ENCODE measurements at places on chromosomes 4 and X.

- DNase-seq: no peak
These were observed 263.1 kb downstream of the PTTG2 start for GRCh38 chr4:38223306-38223705.

DNA sequence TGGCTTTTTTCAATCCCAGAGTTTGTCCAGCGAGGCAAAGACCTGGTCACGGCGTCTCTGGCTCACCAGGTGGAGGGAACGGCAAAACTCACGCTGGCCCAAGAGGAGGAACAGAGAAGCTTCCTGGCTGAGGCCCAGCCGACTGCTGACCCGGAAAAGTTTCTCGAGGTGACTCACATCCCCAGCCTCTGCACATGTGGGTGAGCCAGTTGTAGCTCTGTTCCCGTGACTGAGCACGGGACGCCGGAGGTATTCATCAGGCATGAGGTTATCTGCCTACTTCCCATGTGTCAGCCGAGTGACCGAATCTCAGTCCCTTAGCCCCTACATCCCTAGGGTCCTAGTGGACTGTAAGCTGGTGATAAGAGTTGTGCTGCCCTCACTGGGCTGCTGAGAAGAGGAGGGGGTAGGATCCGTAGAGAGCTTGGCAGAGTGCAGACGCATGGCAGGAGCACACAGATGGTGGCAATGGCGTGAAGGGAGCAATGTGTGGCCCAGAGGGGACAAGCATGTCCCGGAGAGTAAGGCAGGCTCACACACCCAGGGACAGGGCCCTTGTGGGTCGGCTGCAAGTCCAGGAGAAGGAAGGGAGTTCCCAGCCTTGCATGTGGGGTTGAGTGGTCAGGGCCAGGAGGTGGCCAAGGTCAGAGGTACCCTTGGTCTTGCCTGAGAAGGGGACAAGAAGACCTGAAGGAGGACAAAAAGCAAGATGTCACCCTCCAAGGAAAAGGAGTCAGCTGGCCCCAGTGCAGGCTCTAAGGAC lies 42.9 kb downstream of the EVC start:
- DNase-seq: no peak

GRCh38 chr4:53804719-53805118 lies 213.4 kb upstream of the LNX1 start:
- DNase-seq: no peak

- DNase-seq: no peak
These were observed 1.9 kb upstream of the EIF1AX start for GRCh38 chrX:20143561-20143960.

GRCh38 chr4:73816814-73817213 lies 19.7 kb upstream of the CXCL6 start:
- DNase-seq: no peak

DNA sequence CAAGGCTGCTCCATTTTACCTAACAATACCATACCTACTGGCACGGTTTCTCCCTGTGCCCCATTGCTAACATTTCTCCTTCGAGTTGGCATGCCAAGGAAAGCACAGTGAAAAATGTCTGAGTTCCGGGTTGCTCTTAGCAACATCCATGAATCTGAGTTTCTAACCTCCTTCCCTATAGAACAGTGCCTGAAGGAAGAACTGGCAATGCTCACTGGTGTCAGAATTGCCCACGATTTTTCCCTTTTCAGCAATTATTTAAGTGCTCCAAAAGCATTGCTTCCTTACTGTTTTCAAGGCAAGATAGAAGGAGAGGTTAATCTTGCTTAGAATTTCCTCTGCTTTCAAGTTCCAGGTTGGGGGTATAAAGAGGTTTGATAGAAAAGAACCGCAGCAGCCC lies 75.1 kb downstream of the SORBS2 start:
- no peak for DNase-seq

DNA sequence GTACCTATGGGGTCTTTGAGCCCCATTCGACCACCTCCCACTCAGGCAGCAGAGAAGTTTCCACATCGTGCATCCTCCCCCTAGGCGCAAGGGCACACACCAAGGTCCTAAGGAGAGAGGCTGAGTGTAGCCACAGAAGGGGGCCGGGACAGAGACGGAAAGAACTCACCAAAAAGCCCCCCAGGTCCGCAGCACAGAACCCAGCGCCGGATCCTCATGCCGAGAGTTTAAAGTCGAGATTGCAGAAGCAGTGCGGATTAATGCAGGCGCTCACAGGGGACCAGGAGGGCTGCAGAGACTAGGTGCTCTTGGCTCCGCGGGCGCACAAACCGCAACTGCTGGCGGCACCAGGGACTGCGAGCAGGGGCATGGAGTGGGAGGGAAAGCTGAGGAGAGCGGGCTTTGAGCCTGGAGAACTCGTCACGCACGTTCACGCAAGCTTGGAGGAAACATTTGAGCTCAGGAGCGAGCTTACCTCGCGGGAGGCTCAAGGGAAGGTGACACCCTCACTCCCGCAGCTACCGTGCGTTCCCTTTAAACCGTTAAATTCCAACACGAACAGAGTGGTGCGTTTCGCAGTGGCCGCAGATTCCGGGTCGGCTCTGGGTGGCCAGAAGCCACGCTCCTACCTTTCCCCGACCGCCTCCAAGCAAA lies 8.5 kb downstream of the NKX3-2 start:
- DNase-seq: no peak

DNA sequence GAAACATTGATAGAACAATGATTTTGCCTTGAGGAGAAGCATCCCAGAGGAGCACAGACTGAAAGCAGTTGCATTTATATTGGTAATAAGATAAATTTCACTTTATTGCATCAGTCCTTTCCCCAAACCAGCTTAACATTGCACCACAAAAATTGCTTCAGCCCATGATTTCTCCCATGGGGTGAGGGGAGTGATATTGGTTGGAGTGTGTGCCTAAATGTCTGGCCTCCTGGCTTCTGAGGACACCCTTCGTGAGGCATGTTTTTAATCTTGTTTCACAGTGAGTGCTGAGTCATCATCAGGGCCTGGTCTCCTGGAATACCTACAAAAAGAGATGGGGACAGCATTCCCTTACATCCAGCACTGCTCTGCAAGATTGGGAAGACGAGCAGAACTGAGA lies 487.9 kb downstream of the C4orf33 start:
- DNase-seq: no peak

DNA sequence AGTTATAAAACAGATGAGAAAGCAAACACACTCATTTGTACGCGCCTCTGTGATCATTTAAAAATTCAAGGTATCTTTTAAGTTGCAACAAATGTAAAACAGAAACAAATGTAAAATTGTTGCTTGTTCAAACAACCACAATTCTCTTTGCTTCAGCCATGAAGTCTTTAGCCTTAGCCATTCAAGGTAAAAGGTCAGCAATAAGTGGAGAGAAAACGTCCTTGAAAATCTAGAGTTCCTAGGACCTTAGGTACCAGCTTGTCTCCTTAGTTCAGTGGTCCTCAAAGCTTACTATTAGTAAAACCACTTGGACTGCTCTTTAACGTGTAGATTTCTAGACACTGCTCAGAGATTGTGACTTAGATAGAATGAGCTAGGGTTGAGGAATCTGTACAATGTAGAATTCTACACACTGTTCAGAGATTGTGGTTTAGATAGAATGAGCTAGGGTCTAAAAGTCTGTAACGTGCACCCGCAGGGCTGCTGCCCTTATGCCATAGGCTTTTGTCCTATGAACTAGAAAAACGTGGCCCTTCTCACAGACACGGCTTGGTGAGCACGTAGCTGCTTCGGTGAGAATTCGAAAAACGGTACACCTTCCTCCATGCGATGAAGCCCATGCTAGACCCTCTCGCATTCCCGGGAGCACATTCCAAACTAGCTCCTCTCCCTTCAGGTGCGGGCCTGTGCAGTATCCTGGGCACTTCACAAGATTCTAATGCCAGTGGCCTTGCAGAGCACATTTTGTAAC lies 1.7 kb downstream of the PLAC8 start:
- DNase-seq: no peak

GRCh38 chrX:68894513-68895340 lies 65.9 kb downstream of the EFNB1 start:
- DNase-seq: no peak

DNA sequence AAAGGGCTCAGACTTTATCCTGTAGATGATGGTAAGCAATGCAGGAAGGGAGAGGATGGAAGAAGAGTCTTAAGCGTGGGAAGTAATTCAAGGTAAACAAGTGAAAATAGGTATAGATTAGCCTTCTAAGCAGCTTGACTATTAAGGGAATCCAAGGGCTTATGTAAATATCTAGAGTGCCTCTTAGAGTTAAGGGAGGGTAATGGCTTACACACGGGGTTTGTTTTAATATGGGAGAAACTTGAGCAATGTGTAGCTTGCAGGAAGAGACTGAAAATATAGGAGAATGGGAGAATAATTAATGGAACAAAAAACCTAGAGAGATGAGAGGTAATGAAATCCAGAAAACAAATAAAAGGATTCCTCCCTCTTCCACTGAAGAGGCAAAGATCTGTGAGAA lies 12.8 kb upstream of the SAP30 start:
- no peak for DNase-seq

GRCh38 chr4:340011-340410 lies 2.4 kb downstream of the ZNF141 start:
- no peak for DNase-seq

GRCh38 chr4:165994701-165995100 lies 121.7 kb downstream of the TLL1 start:
- no peak for DNase-seq

DNA sequence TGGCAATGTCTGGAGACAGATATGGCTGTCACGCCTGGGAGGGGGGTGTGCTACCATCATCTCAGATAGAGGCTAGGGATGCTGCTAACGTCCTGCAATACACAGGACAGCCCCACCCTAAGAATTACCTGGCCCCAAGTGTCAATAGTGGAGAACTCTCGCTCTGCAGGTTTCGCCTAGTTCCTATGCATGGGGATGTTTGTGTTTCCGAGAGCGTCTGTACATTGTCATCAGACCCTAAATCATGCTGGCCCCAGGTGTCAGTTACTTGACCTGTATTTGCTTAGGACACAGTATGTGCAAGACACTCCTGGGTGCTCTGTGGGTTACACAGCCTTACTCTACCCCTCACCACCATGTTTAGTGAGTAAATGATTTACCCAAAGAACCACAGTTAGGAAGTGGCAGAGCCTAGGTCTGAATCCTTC lies 90.8 kb downstream of the AFF1 start:
- no peak for DNase-seq

DNA sequence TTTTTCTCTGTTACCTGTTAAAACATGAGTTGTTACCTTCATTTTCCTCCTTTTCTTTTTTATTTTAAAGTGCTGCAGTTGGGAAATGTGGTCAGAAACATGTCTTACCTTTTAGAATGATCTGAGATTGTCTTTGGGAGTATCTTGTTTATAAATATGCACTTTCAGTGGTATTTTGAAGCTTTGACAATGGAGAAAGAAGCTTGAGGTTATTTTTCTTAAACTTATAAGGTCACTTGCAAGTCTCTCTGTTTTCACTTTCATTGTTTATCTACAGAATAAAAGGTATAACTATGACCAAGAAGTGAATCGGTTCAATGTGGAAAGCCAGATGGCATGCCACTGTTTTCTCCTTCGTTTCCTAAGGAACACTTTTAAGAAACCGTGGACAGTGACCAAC lies 167.5 kb upstream of the SLC7A11 start:
- no peak for DNase-seq

GRCh38 chr4:154035341-154035740 lies 246.5 kb upstream of the SFRP2 start:
- DNase-seq: no peak

DNA sequence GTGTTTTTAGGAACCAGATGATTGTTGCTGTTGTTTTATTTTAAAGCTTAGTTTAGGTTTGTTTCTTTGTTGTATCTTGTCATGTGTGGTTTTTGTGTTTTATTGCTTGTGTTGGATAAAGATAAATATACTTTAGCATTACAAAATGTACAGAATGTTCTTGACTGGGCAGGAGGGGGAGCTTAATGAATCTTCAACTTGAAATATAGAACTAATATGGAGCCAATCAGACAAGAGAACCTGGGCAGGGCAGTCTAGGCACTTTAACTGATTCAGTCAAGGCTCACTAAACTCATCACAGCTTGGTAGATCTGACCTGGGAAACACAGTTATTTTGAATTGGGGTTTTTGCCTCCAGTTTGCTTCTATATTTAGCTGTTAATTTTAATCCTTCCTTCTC lies 304.2 kb downstream of the ARHGAP24 start:
- no peak for DNase-seq

GRCh38 chr4:159341522-159341921 lies 238.6 kb downstream of the RAPGEF2 start:
- DNase-seq: no peak

- DNase-seq: no peak
These were observed 19.7 kb upstream of the SCOC start for GRCh38 chr4:140353786-140354185.

DNA sequence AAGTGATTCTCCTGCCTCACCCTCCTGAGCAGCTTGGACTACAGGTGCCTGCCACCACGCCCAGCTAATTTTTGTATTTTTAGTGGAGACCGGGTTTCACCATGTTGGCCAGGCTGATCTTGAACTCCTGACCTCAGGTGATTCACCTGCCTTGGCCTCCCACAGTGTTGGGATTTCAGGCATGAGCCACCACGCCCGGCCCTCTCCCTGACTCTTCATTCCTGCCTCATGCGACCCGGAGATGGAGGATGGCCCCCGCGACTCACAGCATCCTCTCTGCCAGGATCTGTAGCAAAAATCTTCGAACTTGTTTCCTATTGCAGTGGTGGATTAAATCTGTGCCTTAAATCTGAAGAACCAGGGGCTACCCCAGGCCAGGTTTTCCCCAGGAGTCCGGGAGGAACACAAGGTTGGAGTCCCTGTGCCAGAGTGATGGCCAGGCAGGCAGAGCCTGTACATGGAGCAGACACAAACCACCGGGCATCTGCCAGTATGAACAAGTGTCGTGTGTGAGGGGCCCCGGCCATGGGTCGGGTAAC lies 11.5 kb downstream of the CPLX1 start:
- no peak for DNase-seq

DNA sequence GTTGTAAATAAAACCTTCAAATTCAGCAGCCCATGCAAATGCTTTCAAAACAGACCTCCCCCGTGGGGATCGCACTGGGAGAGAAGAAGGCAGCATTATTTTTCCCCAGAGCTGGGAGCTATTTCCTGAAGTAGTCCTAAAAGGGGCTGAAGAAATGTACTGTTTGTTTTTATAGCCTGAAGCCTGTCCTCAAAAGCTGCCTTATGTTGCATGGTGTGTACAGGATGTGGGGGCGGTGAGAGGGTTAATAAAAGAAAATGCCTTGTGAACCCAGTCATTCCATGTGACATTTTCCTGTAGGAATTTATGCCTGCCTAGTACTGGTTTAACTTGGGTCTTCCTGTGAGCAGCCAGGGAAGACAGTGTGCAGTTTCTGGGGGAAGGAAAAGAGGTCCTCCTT lies 144.1 kb downstream of the SOWAHB start:
- no peak for DNase-seq

GRCh38 chrX:130097507-130098209 lies 12.6 kb downstream of the ELF4 start:
- no peak for DNase-seq

DNA sequence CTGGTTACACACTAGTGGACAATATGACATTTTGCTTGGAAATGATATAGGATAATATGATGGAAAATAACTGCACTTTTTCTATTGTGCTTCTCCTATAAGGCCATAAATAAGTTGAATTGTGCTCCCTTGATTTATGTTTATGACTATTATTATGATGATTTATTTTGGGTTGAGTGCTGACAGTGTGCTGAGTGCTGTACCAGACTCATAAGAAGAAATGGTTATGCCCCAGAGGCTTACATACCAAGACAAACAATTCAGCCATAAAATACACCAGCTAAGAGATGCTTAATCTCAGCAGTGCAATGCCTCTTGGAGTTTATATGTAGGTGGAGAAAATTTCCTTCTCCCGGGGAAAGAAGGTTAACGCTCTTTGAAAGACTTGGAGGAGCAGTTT lies 199.8 kb upstream of the NOCT start:
- no peak for DNase-seq

All from NK-92 treated with Interleukin-12 subunit alpha and Interleukin-12 subunit beta, amount 100 ng/mL, for 24 hours (cell line).